Activated CD4-positive, alpha-beta memory T cell treated with anti-CD3 and anti-CD28 coated beads, Interleukin-2, amount 10 ng/mL, durations not matched to agents 7 days and 5 days (primary cell): ENCODE measurements at places on chromosomes 7 and 10.

DNA sequence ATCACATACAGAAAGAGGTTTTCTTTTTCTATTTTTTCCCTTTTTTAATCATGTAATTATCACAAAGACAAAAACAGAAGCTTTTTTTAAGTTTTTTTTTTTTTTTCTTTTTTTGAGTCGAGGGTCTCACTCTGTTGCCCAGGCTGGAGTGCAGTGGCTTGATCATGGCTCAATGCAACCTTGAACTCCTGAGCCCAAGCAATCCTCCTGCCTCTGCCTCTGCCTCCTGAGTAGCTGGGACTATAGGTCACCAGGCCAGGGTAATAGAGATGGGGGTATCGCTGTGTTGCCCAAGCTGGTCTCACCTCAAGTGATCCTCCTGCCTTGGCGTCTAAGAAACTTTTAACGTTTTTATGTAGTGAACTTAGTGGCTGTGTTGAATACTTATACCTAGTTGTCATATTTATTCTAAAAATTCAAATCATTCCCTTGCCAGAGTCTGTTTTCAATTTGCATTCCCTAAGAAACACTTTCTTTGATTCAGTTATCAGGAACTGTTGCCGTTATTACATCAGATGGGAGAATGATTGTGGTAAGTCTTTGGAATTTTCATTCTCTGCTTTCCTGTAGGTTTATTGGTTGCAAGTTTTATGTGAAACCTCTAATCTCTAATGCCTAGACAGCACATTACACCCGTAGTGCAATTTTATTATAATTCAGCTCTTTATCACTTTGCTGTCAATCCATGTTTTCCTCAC, 1.3 kb downstream of the LSM8 start:
- no peak for DNase-seq
- no peaks in the 10 kb centered on the region for H3K27me3 ChIP-seq
- H3K4me1 ChIP-seq, result peaks cover 38% of the 10 kb centered on the region
- peak overlapping the region; percentile 97 for H3K4me3 ChIP-seq
- H3K27ac ChIP-seq, result no peak overlapping the region

- H3K4me1 ChIP-seq, result peaks cover 3% of the 10 kb centered on the region
- DNase-seq, result no peak
- H3K36me3 ChIP-seq, result no peaks in the 10 kb centered on the region
- no peak overlapping the region for H3K4me3 ChIP-seq
- no peaks in the 10 kb centered on the region for H3K27me3 ChIP-seq
Observed at GRCh38 chr10:70295926-70296325, 12.1 kb upstream of the NPFFR1 start.

GRCh38 chr10:112698133-112698817, 251.3 kb downstream of the VTI1A start:
- no peak overlapping the region for H3K4me3 ChIP-seq
- no peaks in the 10 kb centered on the region for H3K27me3 ChIP-seq

- H3K36me3 ChIP-seq, result peaks cover 29% of the 10 kb centered on the region
- peak overlapping the region; percentile 95 for H3K4me3 ChIP-seq
- DNase-seq, result no peak
- H3K27ac ChIP-seq, result peak overlapping the region; percentile 71
- peaks cover 40% of the 10 kb centered on the region for H3K4me1 ChIP-seq
Observed at GRCh38 chr10:26697922-26698608, 564 bp downstream of the PDSS1 start.

DNA sequence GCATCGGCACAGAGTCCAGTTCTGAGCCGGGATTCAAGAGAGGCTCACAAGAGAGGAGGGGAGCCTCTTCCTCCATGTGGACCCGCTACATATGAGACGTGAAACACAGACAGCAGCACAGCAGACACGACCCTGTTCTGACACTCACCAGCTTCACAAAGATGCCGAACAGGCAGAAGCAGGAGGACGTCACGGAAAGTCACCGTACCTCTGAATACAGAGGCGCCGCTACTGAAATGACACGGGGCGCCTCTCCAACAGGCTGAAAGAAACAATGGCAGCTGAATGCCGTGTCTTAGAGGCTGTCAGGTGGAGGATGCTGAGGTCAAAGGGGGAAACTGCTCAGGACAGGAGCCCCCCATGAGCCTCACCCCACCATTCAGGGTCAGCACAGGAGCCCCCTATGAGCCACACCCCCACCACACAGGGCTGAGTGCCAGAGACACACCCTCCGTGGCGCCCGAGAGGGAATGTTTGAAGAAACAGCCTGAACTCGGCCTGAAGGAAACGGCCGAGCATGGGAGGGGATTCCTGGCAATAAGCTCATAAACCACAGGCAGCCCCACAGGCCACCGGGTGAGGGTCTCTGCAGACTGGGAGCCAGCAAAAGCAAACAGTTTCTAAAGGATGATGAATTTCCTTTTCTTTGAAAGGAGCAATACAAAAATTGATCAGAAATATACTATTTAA, 510.3 kb downstream of the PTPRN2 start:
- H3K27ac ChIP-seq, result no peak overlapping the region
- H3K27me3 ChIP-seq, result no peaks in the 10 kb centered on the region
- H3K36me3 ChIP-seq, result no peaks in the 10 kb centered on the region
- DNase-seq, result no peak

DNA sequence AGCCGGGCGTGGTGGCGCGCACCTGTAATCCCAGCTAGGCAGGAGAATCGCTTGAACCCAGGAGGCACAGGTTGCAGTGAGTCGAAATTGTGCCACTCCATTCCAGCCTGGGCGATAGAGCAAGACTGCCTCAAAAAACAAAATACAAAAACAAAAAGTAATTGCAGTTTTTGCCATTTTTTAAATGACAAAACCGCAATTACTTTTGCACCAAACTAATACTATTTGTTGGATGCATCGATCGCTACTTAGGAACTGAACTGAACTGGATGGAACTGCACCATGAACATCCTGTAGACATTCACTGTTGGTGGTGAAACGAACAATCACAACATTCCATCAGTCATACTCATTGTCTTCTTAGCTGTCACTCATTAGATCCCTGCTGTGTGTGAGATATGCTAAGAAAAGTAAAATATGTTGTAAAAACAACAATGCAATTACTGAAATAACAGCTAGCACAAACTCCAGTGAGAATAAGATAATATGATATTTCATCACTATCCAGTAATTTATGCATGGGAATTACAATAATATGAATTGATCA, 341.2 kb downstream of the ACTR3B start:
- no peaks in the 10 kb centered on the region for H3K36me3 ChIP-seq
- H3K4me1 ChIP-seq, result no peaks in the 10 kb centered on the region
- no peak overlapping the region for H3K27ac ChIP-seq
- no peak overlapping the region for H3K4me3 ChIP-seq

GRCh38 chr7:137741443-137741842, 105.3 kb downstream of the DGKI start:
- H3K4me3 ChIP-seq, result no peak overlapping the region
- H3K4me1 ChIP-seq, result no peaks in the 10 kb centered on the region
- no peaks in the 10 kb centered on the region for H3K36me3 ChIP-seq
- no peaks in the 10 kb centered on the region for H3K27me3 ChIP-seq
- no peak overlapping the region for H3K27ac ChIP-seq

- no peak overlapping the region for H3K4me3 ChIP-seq
- H3K36me3 ChIP-seq, result no peaks in the 10 kb centered on the region
- H3K27me3 ChIP-seq, result peaks cover 13% of the 10 kb centered on the region
- no peak overlapping the region for H3K27ac ChIP-seq
Observed at GRCh38 chr7:16815001-16815400, 10.2 kb upstream of the AGR2 start.

- H3K27me3 ChIP-seq, result no peaks in the 10 kb centered on the region
- peak overlapping the region; percentile 73 for H3K27ac ChIP-seq
- H3K36me3 ChIP-seq, result no peaks in the 10 kb centered on the region
- peak; percentile 66 for DNase-seq
- H3K4me3 ChIP-seq, result peak overlapping the region; percentile 26
- H3K4me1 ChIP-seq, result peaks cover 35% of the 10 kb centered on the region
Observed at GRCh38 chr7:106425017-106425719, 140.4 kb upstream of the NAMPT start.

DNA sequence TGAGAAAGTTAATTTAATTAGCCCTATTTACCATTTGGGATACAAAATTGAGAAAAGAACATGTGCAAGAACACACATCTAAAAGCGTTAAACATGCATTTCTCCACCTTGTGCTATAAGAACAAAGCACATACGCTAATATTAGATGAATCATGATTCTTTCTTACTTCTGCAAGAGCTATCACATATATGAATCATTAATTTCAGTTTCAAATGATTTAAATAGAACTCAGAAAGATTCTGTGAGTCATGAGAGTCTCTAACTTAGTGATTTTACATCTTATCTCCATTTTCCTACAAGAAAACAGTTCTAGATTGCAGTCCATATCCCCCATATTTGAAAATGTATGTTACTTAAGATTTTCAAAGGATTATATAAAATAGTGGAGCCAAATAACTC, 173.9 kb downstream of the RNLS start:
- H3K4me3 ChIP-seq, result no peak overlapping the region
- DNase-seq, result no peak
- peaks cover 2% of the 10 kb centered on the region for H3K4me1 ChIP-seq
- H3K27ac ChIP-seq, result no peak overlapping the region
- no peaks in the 10 kb centered on the region for H3K27me3 ChIP-seq

GRCh38 chr10:5563991-5564536, 39.3 kb downstream of the CALML3 start:
- peaks cover 36% of the 10 kb centered on the region for H3K4me1 ChIP-seq
- H3K36me3 ChIP-seq, result peaks cover 4% of the 10 kb centered on the region
- H3K4me3 ChIP-seq, result peak overlapping the region; percentile 66
- peak; percentile 68 for DNase-seq
- H3K27me3 ChIP-seq, result peaks cover 16% of the 10 kb centered on the region
- H3K27ac ChIP-seq, result peak overlapping the region; percentile 93

- H3K36me3 ChIP-seq, result peaks cover 3% of the 10 kb centered on the region
- H3K4me3 ChIP-seq, result peak overlapping the region; percentile 90
- peak; percentile 91 for DNase-seq
- peaks cover 36% of the 10 kb centered on the region for H3K4me1 ChIP-seq
- H3K27me3 ChIP-seq, result no peaks in the 10 kb centered on the region
Observed at GRCh38 chr10:110918269-110918642, 724 bp downstream of the BBIP1 start.

DNA sequence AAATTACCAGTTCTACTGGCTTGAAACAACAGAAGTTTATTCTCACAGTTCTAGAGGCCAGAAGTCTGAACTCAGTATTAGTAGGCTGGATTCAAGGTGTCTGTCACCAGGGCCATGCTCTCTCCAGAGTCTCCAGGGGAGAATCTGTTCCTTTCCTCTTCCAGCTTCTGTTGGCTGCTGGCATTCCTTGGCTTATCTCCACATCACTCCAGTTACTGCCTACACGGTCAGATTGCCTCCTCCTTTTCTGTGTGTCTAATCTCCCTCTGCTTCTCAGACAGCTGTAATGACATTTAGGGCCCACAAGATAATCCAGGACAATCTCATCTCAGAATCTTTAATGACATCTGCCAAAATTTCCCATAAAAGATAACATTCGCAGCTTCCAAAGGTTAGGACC, 36.6 kb downstream of the MAPK8 start:
- no peaks in the 10 kb centered on the region for H3K27me3 ChIP-seq
- no peak for DNase-seq
- H3K27ac ChIP-seq, result no peak overlapping the region
- no peak overlapping the region for H3K4me3 ChIP-seq
- peaks cover 51% of the 10 kb centered on the region for H3K4me1 ChIP-seq
- peaks cover 35% of the 10 kb centered on the region for H3K36me3 ChIP-seq

DNA sequence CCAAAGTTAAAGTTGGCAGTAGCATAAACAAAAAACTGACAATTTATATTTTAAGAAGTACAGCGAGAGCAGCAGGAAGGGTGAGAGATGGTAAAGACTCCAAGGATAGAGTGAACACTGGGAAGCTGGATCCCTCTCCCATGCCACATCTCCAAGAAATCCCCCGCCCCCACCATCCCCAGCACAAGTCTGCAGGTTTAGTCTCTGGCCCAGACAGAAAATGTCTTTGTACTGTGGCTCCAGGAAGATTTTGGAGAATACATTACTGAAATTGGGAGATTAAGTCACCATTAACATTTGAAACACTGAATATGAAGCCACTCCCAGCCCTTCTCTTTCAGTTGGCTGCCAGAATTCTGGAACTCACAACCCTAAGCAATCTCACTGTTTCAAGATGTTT, 140.3 kb downstream of the MACC1 start:
- H3K27me3 ChIP-seq, result no peaks in the 10 kb centered on the region
- no peak overlapping the region for H3K27ac ChIP-seq
- no peak overlapping the region for H3K4me3 ChIP-seq

GRCh38 chr10:77173615-77174461, 463.8 kb downstream of the KCNMA1 start:
- H3K4me3 ChIP-seq, result no peak overlapping the region
- peak; percentile 66 for DNase-seq
- H3K27me3 ChIP-seq, result no peaks in the 10 kb centered on the region
- no peaks in the 10 kb centered on the region for H3K36me3 ChIP-seq
- H3K4me1 ChIP-seq, result no peaks in the 10 kb centered on the region

- H3K27me3 ChIP-seq, result no peaks in the 10 kb centered on the region
- DNase-seq, result no peak
- no peak overlapping the region for H3K27ac ChIP-seq
- no peaks in the 10 kb centered on the region for H3K4me1 ChIP-seq
- no peak overlapping the region for H3K4me3 ChIP-seq
Observed at GRCh38 chr10:34581801-34582532, 233.1 kb downstream of the PARD3 start.

- H3K27me3 ChIP-seq, result no peaks in the 10 kb centered on the region
- no peak for DNase-seq
- H3K4me1 ChIP-seq, result no peaks in the 10 kb centered on the region
- H3K4me3 ChIP-seq, result no peak overlapping the region
Observed at GRCh38 chr7:117941138-117941810, 68.0 kb upstream of the CTTNBP2 start.

- no peak overlapping the region for H3K4me3 ChIP-seq
- H3K4me1 ChIP-seq, result no peaks in the 10 kb centered on the region
- no peak for DNase-seq
- H3K27ac ChIP-seq, result no peak overlapping the region
- H3K27me3 ChIP-seq, result peaks cover 5% of the 10 kb centered on the region
Observed at GRCh38 chr10:117727421-117727820, 184.9 kb downstream of the EMX2 start.

GRCh38 chr7:2163600-2164555, 68.9 kb downstream of the MAD1L1 start:
- no peaks in the 10 kb centered on the region for H3K27me3 ChIP-seq
- no peak for DNase-seq
- H3K36me3 ChIP-seq, result peaks cover 5% of the 10 kb centered on the region
- no peaks in the 10 kb centered on the region for H3K4me1 ChIP-seq

GRCh38 chr10:24722676-24723385, 856 bp downstream of the ARHGAP21 start:
- H3K4me3 ChIP-seq, result peak overlapping the region; percentile 93
- H3K27ac ChIP-seq, result peak overlapping the region; percentile 86
- DNase-seq, result peak; percentile 59
- peaks cover 31% of the 10 kb centered on the region for H3K4me1 ChIP-seq

GRCh38 chr7:28745351-28745750, 212.8 kb downstream of the TRIL start:
- H3K36me3 ChIP-seq, result no peaks in the 10 kb centered on the region
- no peak overlapping the region for H3K4me3 ChIP-seq
- no peaks in the 10 kb centered on the region for H3K27me3 ChIP-seq
- no peak for DNase-seq
- no peak overlapping the region for H3K27ac ChIP-seq
- H3K4me1 ChIP-seq, result no peaks in the 10 kb centered on the region
